ENCODE measurements at places on chromosomes 3 and 15.

- DNase-seq, result peak; percentile 90
Measured at GRCh38 chr3:52144034-52144795, 10.0 kb downstream of the POC1A start.

DNA sequence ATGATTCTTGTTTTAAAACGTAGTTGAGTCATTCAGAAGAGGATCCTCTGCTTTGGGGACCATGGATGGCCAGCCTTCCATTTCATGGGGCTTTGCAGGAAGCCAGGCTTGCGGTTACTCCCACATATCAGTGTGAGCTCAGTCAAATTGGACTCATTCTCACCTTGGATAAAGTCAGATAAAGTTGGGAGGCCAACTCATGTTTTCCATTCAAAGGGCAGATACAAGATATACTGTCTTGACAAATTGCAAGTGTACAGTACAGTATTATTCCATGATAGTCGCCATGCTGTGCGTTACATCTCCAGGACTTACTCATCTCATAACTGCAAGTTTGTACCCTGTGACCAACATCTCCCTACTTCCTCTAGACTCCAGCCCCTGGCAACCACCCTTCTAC lies 25.5 kb upstream of the B3GNT5 start:
- no peak for DNase-seq

- no peak for DNase-seq
Measured at GRCh38 chr3:113312416-113312815, 101.1 kb downstream of the BOC start.

- DNase-seq, result no peak
Measured at GRCh38 chr3:195860456-195860855, 47.9 kb downstream of the TNK2 start.

DNA sequence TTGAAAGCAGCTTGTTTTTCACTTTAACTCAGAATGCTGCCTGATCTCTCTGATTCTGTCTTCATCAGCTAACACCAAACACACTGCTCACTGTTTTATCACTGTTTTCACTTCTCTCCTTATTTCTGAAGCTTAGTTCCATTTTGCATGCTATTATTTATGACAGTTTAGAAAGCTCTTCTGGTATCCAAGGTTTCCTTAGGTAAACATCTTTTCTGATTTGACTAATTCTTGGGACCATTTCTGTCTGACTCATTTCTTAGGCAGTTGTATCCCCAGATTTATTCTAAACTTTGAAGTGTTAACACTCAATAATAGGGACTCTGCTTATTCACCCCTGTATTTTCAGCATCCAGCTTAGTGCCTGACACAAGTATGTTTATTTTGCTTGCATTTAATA lies 167.7 kb downstream of the BCHE start:
- DNase-seq, result no peak

DNA sequence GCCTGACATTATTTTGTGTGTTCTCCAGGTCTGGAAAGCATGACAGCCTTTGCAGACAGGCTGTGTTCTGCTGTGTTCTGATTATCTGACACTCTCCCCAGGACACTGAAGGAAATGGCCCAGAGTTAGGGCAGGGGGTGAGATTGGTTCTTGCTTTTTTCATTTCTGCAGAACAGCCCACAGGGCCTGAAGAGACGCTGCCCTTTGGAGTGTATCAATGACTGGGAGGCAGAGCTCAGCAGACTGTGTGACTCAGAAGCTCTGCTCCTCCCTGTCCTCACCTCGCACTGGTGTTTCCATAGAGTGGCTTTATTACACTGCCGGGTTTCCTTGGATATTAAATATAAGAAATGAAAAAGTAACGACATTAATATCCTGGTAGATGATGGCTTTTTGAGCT lies 523.6 kb downstream of the NTRK3 start:
- no peak for DNase-seq

GRCh38 chr15:25688166-25688565 lies 175.0 kb downstream of the ATP10A start:
- DNase-seq, result no peak

GRCh38 chr3:31968927-31969418 lies 12.1 kb downstream of the OSBPL10 start:
- DNase-seq, result no peak

DNA sequence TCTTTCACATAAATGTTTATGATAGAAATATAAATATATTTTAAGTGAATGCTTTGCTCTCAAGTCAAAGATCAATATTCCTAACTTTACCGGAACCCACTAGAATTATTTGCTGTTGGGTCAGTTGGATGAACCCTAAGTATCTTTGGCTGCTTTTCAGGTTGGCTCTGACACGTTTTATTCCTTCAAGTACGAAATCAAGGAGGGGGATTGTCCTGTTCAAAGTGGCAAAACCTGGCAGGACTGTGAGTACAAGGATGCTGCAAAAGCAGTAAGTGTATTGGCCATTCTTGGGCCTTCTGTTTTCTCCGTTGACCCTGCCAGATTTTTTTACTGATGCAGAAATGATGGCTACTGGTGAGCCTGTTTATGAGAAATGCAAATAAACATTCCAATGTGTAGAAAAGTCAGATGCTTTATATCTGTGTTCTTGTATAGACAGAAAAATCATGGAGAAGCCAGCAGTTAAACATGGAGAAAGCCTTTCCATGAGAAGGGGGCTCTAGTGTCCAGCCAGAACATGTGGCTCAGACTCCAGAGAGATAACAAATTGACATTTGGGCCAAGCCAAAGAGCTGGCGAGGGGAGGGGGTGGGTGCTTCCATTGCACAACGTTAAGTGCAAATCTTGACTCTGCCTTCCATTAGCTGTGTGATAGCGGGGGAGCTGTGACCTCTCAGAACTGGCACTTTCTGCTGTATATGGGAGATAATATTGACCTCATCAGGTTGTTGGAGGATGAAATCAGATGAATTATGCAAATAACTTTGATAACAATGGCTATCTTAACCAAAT lies 3.0 kb downstream of the KNG1 start:
- DNase-seq, result no peak

DNA sequence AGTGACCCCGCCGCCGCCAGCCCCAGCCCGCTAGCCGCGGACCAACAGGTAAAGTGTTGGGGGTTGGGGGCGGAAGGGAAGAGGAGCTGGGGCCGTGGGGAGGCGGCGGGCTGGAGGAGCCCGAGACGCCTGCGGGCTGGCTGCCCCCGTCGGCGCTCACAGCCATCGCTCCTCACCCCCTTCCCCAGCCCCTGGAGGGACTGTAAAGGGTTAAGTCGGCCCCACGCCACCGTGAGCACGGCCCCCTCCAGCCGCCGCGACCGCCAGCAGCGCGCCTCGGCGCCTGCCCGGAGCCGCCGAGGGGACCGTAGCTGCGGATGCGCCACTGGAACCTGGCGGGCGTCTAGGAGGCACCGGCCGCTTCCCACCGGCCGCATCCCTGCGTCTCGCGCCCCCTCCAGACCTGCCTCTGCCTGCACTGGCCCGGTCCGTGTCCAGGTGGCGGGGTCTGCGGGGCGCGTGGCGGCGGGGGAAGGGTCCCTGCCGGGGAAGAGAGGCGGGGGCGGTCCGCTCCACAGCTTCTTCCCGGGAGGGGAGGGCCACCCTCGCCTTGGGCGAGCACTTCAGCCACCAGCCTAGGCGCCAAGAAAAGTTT lies 522 bp downstream of the MED12L start:
- DNase-seq, result peak; percentile 14
